Esophagus squamous epithelium (tissue), 5 donors: ENCODE measurements at places on chromosomes 7 and 10.

DNA sequence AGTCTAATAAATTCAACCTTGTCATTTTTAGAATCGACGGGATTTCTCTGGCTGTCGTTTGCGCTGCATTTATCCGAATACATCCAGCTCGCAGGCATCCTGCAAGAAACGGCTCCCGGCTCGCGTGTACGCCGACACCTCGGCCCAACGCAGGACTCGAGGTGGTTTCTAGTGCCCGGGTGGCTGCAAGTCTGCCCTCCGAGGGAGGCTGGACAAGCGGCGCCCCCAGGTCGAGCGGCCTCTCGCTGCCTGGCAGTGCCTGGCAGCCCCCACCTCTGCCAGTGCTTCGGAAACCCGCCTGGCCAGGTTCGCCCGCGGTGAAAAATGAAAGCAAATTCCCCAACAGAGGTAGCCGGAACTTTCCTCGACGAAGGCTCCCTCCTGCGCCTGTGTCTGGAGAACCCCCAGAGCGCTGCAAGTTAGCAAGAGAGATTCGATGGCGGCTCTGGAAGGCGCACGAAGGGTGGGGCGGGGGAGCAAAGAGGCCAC, 5.7 kb upstream of the ZNF503 start:
- DNase-seq, result no peak

DNA sequence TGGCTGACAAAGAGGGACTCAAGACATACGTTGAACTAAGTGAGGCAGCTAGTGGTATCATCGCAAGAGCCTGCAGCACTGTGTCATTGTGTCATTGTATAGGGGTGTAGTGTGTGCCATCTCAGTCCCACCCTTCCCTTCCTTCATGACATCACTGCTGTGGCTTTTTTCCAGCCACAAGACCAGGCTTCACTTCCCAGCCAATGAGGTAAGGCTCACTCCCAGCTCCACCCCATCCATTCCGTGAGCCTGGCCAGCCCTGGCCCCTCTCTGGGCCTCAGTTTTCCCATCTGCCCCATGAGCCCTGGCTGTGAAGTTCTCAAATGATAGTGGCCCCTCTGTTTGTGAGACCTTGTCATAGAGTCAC, 134.3 kb upstream of the ZMIZ1 start:
- DNase-seq, result no peak

DNA sequence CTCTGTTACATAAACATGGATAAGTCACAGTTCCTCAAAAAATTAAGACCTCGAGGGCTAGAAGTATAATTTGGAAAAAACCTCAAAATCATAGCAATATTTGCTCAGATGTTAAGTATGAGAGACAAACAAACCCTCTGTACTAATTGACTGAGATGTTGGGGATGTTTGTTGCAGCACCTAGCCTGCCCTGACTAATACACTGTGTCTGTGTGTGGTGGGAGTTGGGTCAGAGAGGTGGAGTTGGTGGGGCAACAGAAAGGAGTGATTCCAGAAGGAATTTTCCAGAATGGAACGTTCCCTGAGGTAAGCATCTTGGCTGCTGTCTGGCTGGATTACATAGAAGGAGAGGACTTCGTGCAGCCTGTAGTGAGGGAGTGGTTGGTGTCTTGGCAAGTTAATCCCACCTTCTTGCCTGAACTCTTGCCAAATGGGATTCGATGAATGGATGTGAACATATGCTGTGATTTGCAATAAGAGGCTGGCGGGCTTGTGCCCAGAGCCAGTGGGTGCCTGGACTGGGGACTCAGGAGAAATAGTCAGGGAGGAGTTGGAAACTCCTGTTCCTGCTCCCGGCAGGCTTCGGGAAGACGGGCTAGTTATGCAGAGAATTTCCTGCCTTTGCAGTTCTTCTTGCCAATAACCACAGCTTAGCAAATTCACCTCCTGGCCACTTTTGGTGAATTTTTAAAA, 9.3 kb upstream of the FAM180A start:
- no peak for DNase-seq

DNA sequence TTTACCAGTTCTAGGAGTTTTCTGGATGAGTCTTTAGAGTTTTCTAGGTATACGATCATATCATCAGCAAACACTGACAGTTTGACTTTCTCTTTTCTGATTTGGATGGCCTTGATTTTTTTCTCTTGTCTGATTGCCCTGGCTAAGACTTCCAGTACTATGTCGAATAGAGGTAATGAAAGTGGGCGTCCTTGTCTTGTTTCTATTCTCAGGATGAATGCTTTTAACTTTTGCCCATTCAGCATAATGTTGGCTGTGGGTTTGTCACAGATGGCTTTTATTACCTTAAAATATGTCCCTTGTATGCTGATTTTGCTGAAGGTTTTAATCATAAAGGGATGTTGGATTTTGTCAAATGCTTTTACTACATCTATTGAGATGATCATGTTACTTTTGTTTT, 223.2 kb upstream of the COBL start:
- no peak for DNase-seq

GRCh38 chr10:131934769-131935168, 34.0 kb downstream of the PPP2R2D start:
- no peak for DNase-seq

GRCh38 chr7:107150375-107151073, 18.3 kb upstream of the HBP1 start:
- no peak for DNase-seq

DNA sequence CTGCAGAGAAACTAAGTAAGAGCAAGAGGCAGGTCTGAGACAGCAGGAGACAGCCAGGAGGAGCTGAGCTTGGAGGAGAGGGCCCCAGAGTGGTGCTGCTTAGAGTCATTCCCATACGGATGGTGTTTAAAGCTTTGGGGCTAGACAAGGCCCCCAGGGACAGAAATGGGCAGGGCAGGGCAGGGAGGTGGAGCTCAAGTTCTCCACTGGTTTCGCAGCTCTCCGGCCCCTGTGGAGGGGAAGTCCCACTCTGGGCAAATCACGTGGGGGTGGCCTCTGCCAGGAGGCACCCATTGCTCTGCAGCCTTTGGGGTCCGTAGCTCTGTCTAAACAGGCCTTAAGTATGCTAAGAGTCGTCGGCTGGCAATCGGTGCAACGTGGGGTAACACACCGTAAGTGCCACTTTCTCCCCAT, 1.0 kb upstream of the PTPRE start:
- no peak for DNase-seq

GRCh38 chr7:99848420-99849216, 20.8 kb downstream of the CYP3A43 start:
- DNase-seq, result no peak

DNA sequence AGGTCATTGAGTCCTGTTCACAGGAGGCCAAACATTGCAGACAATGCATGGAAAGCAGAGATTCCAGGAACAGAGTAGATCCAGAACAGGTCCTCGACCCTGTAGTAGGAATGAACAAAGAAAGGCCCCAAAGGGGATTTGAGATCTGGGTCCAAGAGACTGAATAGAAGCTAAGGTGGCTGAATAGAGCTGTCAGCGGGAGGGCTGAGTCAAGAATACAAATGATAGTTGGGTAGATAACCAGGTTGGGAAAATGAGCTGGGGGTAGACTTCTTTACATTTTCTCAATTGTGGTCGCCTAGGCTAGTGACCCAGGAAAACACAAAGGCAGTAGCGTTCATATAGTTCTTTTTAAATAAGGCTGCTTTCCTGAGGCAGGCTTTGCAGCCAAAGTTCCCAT, 103.4 kb upstream of the ELMO1 start:
- no peak for DNase-seq

- no peak for DNase-seq
These were observed 57.0 kb downstream of the GPR158 start for GRCh38 chr10:25231751-25232150.

DNA sequence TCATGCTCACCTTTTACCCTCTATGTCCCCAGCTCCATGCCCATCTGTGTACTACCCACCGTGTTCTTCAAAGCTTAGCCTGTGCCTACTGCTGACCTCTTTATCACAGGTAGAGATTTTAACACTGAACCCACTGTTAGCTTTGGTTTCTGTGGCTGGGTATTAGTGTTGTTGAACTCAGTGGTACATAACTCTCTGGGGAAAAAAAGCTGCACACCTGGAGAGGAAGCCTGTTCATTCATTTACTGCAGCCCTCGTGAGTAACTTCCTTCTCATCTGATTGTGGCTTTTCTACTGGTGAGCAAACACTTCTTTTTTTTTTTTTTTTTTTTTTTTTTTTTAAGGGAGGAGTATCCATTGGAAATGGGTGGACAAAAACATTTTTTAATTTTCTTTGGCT, 326.3 kb downstream of the CCSER2 start:
- DNase-seq, result no peak

GRCh38 chr7:101185258-101185839, 5.3 kb upstream of the NAT16 start:
- DNase-seq, result no peak

DNA sequence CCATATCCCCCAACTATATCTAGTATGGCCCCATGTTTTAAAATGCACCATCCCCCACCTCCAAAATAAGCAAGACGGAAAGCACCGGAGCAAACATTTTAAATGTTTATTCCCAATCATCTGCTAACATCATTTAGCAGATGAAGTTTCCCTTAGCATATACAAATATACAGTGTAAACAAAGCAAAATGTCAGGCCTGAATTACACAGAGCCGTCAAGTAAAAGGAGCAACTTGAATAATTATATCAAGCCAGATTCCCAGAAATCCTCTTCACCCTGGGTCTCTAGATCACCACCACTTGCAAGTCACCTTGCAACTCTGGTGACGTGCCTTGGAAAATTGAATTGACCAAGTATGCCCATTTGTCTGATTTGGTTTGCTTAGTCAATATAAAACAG, 91.6 kb upstream of the COL1A2 start:
- DNase-seq, result no peak

DNA sequence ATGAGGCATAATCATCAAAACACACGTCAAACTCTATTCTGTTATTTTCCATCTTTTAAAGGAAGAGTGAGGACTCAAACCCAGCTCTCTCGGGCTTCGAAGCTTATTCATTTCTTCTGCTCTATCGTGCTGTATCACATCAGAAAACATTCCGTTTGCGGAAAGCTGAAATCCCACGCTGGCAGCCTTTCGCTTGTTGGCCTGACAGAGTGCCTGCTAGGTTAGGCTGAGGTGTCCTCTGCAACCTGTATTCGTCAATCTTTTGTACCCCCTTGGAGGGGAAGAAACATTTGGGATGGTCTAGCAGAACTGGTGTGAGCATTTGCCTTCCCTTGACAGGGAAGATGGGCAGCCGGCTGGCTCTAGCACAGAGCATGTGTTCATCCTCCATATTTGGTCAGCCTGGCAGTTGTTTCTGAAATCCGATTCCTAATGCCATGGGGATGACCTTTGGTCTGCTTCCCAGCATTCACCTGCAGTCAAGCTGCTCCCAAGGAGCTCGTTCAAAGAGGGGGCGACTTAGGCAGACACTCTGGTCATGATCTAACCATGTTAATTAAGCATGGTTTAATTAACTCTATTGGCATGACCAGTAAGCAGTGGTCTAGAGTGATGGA, 55.2 kb downstream of the TACC2 start:
- DNase-seq, result no peak
